ENCODE measurements at places on chromosomes 11 and 22. TPM values are rescaled to one million over a fixed set of nuclear protein-coding genes. Genes with fewer than 3 reads are reported as not detected.

DNA sequence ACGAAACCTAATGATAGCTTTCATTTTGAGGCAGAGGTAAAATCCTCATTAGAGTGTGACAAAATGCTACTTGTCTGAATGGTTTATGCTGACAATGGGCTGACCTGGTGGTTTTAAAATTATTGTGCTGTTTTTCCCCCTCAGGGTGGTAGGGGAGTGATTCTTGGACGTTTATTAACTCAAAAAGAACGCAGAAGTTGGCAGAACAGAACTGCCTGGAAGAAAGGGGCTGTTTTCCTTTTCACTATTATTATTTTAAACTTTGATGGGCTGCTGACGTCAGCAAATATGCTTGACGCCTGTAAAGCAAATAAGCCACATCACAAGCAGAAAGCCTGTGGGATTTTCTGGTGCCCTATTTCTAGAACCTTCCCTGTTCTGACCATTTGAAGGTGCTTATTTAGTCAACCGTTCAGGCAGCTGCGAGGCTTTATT lies 4.0 kb downstream of the RASSF10 start:
- H3K27me3 ChIP-seq = peaks cover 68% of the 10 kb centered on the region
- DNase-seq = no peak
- no peak overlapping the region for H3K4me3 ChIP-seq
- H3K27ac ChIP-seq = no peak overlapping the region
- H3K4me1 ChIP-seq = peaks cover 5% of the 10 kb centered on the region
- no peaks in the 10 kb centered on the region for H3K36me3 ChIP-seq

AQP11 gene
- total RNA-seq = 0.48 TPM

DERL3 gene
- total RNA-seq = 0.82 TPM

SLC6A5 gene
- total RNA-seq = not detected

NPAS4 gene
- total RNA-seq = 0.50 TPM

Data from astrocyte (in vitro differentiated cells and primary cell).